H4 (cell line): ENCODE measurements at places on chromosomes 16 and 17. TPM values are rescaled to one million over a fixed set of nuclear protein-coding genes. Genes with fewer than 3 reads are reported as not detected.

DNA sequence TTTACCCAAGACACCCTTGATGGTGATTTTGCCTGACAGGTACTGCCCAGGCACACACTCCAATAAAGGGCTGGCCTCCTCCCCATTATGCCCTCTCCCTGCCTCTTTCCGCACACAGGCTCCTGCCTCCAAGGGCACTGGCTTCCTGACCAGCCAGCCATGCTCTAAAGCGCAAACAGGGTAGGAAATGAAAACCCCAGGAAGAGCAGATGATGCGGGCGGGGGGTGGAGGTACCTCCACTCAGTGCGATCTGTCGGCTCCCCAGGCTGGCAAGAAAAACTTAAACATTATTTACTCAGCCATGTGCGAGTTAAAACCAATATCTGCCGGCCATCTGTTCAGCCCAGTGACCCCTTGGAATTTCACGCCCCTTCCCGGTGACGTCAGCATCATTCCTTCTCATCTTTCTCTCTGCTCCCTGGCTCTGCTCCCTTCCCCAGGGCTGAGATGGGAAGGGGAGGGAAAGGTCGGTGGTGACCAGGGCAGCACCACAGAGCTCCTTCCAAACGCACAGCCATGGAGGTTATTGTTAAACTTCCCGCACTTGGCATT lies 262.5 kb downstream of the CBLN1 start:
- DNase-seq: no peak

DNA sequence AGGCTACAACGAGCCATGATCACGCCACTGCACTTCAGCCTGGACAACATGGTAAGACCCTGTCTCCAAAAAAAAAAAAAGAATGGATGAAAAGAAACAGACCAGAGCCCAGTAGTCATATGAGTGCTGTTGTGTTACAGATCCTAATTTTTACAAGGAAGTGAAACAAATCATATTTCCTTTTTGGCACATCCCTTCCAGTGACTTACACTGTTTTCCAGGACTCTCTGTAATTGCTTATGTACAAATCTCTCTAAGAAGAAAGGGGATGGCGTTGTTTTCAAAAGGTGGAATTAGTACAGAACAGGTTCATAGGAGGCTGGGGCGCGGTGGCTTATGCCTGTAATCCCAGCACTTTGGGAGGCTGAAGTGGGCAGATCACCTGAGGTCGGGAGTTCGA lies 19.8 kb upstream of the ZNF594 start:
- no peak for DNase-seq

DNA sequence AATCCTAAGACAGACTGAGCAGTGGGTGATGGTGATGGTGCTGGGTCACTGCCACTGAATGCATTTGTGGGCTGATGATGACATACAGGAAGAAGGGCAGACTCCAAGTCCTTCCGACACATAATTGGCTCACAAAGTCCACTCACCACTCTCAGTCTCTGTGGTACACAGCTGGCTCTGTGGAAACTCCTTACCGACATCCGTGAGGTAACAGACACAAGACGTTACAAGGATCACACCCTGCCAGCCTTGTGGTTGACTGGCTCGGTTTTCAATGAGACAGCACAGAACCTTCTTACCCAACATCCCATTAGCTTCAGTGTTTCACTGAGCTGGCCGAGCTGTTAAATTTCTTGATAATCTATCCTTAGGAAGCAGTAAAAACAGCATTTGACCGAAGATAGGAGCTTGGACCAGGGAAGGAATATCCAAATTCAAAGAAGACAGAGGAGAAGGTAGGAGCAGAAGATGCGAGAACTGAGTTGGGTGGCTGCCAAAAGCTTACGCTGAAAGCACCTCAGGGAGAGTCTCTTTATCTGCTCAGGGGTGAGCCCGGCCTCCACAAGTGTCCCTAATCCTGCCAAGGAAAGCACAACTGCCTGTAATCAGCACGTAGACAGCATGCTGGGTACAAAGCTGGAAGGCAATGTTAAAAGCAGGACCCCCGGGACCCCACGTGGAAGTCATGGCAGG lies 5.5 kb upstream of the MXRA7 start:
- DNase-seq: peak; percentile 100

- no peak for DNase-seq
These were observed 7.8 kb downstream of the ZFHX3 start for GRCh38 chr16:73040136-73040535.

GRCh38 chr16:12675852-12676251 lies 127.8 kb downstream of the CPPED1 start:
- DNase-seq: no peak

- no peak for DNase-seq
These were observed 1.2 kb upstream of the METTL9 start for GRCh38 chr16:21598206-21598605.

GRCh38 chr16:54936201-54936978 lies 5.7 kb downstream of the IRX5 start:
- DNase-seq: no peak

DNA sequence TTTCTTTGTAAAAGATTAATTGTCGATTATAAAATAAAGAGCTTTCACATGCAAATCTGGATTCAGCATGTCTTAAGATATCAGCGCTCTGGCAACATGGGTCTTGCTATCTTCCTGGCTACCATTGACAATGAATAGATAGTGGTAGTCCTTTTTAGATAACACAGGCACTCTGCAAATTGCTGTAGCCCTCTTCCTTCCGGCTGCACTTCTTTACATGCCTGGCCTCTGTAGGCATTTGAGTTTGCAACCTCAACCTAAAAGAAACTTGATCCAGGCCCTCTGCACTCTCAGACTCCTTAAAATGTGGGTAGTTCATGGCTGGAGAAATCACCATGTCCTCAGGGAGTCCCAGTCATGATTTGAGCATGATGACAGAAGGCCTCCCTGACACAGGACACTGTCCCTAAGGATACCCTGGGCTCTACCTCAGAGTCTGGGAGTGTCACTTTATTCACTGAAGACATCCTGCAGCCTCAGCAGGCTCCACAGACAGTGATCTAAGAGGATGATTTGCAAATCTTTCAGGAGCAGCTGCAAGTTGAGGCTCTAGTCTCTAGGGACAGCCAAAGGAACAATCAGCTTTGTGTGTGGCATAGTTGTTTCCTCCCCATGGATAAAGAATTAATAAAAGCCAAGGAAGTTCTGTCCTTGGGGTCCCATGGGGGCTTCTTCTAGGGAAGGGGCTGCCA lies 529.4 kb downstream of the RBFOX1 start:
- no peak for DNase-seq

DNA sequence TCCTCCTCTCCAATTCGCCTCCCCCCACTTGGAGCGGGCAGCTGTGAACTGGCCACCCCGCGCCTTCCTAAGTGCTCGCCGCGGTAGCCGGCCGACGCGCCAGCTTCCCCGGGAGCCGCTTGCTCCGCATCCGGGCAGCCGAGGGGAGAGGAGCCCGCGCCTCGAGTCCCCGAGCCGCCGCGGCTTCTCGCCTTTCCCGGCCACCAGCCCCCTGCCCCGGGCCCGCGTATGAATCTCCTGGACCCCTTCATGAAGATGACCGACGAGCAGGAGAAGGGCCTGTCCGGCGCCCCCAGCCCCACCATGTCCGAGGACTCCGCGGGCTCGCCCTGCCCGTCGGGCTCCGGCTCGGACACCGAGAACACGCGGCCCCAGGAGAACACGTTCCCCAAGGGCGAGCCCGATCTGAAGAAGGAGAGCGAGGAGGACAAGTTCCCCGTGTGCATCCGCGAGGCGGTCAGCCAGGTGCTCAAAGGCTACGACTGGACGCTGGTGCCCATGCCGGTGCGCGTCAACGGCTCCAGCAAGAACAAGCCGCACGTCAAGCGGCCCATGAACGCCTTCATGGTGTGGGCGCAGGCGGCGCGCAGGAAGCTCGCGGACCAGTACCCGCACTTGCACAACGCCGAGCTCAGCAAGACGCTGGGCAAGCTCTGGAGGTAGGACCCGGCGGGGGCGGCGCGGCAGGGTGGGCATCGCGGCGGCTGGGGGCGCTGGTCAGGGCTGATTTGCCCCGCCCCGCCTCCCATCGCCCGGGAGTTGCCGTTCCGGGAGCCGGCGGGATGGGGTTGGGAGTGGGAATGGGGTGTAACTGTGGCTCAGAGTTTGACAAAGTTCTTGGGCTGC lies 567 bp downstream of the SOX9 start:
- DNase-seq: peak; percentile 46

DNA sequence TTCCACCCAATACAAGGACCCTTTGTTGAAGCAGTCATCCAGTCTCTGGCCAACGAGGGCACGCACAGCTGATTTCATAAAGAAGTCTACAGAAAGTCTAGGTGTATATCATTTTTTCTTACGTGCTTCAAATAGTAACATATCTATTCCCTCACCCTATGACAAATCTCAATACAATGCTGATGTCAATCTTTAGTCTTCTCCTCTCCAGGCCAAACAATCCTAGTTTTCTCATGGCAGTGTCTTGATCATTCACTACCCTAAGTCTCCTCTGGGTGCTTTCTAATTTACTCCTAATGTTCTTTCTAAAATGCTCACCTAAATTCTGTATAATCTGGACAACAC lies 92.6 kb downstream of the CACNG1 start:
- DNase-seq: no peak

DNA sequence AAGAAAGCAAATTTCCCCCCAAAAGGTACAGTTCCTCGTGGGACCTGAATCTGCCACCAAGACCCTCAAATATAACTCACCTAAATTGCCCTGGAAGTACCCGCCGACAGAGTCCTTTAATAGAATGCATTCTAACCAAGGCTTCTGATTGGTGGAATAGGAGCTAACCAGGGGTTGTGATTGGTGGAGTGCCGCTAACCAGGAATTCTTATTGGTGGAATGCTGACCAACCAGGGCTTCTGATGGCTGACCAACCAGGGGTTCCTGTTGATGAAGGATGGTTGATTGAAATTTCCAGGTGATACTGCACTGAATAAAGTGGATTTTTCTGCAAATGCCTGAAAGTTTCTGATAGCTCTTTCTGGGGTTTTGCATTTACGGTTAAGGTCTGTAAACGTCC lies 6.5 kb downstream of the TFAP4 start:
- DNase-seq: no peak

- DNase-seq: no peak
These were observed 396.2 kb upstream of the KIF2B start for GRCh38 chr17:53426505-53426904.

The TP53TG3 gene
- total RNA-seq: not detected in 2 replicates

The HSD3B7 gene
- total RNA-seq: 0.68 and 1.0 TPM in 2 replicates

The SDR42E2 gene
- total RNA-seq: not detected in 2 replicates

The SYCE1L gene
- total RNA-seq: 0.68 TPM in 1 of 2 replicates, not detected in the other

The RAB11FIP4 gene
- total RNA-seq: 4.8 and 12.4 TPM in 2 replicates

The RAPGEFL1 gene
- 0.23 and 0.74 TPM in 2 replicates for total RNA-seq

The SULT1A2 gene
- total RNA-seq: 2.0 and 2.8 TPM in 2 replicates
